Stimulated activated CD8-positive, alpha-beta memory T cell treated with anti-CD3 and anti-CD28 coated beads, Interleukin-7, amount 100 ng/mL, for 48 hours (primary cell): ENCODE measurements at places on chromosomes 4 and X.

- no peak for DNase-seq
Observed at GRCh38 chr4:2159931-2160330, 82.0 kb downstream of the HAUS3 start.

DNA sequence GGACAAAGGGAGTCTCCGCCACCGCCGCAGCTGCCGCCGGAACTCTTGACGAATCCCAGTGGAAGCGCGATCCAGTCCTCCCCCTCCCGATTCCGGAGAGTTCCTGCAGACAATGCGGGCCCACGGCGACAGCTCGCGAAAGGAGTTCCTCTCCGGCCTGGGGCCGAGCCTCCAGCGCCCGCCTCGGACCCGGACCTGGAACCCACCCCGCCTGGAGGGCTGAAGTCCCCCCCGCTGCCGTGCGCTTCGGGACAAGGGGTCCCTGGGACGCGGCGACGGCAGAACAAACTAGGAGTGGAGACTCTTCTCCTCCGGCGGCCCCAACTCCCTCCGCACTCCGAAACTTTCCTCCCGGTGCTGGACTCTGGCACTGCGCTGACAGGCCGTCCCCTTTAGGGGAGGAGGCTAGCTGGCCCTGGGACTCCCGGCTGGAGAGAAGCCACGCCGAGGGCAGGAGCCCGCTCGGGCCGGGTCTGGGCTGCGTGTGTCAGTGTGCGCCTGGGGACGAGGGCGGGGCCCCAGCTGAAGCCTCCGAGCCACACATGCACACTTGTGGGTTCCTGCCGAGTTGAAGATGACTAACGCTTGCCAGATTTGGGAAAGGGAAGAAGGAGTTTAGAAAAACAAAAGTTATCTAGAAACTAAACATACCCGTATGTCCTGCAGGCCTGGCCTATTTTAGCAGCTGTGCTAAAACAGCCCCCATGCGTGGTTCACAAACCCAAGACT is at the start of gene ANTXR2:
TSS of gene ANTXR2 (minus strand) at position 486 of the 729 bp plus-strand sequence. CDS start 669 bp downstream, outside the sequence.
- no peak for DNase-seq

DNA sequence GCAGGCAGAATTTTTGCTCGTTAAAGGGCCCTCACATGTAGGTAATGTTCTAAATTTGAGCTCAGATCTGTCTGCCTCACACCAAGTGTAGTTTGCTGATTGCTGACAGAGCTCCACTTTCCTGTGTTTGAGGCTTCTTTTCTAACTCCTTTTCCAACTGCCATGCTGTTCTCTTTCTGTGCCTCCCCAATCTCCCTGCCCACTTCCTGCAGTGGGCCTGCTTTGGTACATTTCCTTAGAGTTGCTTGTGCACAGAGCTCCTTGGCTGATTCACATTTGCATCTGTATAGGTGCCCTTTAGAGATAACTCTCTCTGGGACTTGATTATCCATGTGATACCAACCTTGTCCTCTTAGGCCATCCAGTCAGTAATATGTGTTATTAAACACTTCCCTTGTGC is 4.5 kb downstream of the MED28 start:
- DNase-seq: no peak

- DNase-seq: no peak
Observed at GRCh38 chr4:165209796-165210195, 2.4 kb downstream of the KLHL2 start.

GRCh38 chrX:150094375-150094774 is 156.1 kb upstream of the EOLA2 start:
- DNase-seq: no peak

GRCh38 chrX:66676413-66676812 is 37.5 kb upstream of the EDA2R start:
- no peak for DNase-seq

GRCh38 chr4:26609868-26610267 is 26.0 kb downstream of the TBC1D19 start:
- DNase-seq: no peak

- DNase-seq: no peak
Observed at GRCh38 chrX:64805683-64806082, 170.6 kb downstream of the ZC4H2 start.

DNA sequence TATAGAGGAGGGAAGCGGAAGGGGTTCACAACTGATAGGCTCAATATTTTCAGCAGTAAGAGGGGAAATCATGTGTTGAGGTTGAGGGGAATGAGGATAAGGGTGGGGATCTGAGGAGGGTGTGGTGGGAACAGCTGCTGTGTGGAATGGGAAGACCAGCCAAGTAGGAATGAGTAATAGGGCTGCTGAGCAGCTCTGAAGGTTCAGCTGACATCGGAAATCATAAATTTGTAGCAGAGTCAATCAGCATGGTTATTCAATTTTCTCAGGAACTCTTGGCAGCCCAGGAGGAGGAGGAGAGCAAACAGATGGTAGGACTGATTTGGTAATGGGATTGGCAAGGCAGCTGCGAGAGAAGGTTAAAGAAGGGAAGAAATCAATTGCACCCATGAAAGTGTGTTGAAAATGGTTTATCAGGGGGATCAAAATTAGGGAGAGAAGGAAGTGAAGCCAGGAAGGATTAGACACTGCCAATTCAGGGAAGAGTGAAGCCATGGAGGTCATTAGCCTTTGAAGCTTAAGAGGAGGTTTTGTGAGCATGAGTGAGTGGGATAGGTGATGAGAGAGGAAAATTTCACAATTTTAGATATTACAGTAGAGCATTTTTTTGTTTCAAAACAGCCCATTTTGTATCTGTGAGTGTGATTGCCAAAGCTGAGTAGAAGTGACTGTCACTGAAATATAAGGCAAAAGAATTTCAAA is 82.6 kb downstream of the PCDH7 start:
- DNase-seq: no peak

DNA sequence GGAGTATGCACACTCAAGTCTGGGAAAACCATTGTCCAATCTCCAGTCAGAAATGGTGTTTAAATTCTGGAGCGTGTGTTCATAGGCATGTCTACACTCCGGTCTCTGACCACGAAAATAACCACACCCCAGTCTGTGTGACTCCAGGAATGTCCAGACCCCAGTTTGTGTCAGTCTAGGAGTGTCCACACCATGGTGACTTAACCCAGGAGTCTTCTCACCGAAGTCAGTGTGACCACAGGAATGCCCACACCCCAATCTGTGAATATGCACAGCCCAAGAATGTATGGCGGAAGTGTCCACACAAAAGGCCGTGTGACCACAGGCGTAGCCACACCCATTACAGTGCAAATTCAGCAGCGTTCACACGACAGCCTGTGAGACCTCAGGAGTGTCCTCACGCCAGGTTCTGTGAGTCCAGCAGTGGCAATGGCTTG is 11.4 kb downstream of the FTSJ1 start:
- no peak for DNase-seq

DNA sequence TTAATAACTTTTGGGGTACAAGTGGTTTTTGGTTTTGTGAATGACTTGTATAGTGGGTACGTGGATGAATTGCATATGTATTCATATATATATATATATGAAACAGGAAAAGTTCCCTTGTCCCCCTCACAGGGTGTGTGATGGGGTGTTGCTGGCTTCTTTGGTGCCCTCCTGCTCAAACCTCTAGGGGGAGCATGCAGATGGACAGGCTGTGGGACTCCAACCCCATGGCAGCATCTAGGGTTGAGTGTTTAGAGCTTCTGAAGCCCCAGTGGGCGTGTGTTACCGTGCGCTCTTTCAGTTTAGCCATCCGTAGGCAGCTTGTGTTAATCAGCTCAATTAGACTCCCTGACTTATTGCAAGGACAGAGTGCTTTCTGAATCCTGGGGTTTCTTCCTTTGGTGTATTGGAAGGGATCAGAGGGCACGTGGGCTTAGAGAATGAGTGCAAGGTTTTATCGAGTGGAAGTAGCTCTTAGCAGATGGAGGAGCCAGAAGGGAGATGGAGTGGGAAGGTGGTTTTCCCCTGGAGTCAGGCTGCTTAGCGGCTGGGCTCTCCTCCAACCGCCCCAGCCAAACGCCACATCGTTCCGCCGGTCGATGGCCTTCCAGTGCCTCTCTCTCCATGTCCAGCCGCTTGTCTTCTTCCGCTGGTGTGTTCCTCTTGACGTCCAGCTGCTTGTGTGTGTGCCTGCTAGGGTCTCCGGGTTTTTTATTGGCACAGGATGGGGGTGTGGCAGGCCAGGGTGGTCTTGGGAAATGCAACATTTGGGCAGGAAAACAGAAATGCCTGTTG is 674.4 kb upstream of the LCORL start:
- no peak for DNase-seq

- DNase-seq: no peak
Observed at GRCh38 chr4:98851806-98852205, 77.1 kb downstream of the EIF4E start.

- DNase-seq: no peak
Observed at GRCh38 chr4:70425306-70425705, 27.6 kb downstream of the OPRPN start.

GRCh38 chr4:84690481-84690880 is 107.6 kb downstream of the CDS1 start:
- no peak for DNase-seq

GRCh38 chr4:6777636-6778281 is 4.8 kb upstream of the KIAA0232 start:
- no peak for DNase-seq

- DNase-seq: no peak
Observed at GRCh38 chr4:38082021-38082420, 121.8 kb downstream of the PTTG2 start.

DNA sequence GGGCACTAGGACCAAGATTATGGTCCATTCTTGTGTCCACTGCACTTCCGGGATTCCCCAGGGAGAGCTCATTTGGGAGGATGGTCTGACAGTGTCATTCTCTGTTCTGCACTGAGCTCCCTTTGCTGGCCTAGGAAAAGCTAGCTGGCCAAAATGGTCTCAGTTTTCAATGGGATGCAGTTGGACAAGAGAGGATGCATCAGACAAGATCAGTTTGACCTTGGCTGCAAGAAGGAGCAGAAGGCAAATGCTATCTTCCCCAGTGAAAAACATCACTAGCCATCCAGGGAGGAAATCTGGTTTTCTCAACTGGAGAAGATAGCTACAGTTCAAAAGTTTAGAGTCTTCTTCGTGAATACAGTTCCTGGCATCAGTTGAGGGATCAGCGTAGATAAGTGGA is 221.1 kb downstream of the PTTG2 start:
- no peak for DNase-seq

- no peak for DNase-seq
Observed at GRCh38 chr4:36394352-36394903, 113.0 kb downstream of the DTHD1 start.

DNA sequence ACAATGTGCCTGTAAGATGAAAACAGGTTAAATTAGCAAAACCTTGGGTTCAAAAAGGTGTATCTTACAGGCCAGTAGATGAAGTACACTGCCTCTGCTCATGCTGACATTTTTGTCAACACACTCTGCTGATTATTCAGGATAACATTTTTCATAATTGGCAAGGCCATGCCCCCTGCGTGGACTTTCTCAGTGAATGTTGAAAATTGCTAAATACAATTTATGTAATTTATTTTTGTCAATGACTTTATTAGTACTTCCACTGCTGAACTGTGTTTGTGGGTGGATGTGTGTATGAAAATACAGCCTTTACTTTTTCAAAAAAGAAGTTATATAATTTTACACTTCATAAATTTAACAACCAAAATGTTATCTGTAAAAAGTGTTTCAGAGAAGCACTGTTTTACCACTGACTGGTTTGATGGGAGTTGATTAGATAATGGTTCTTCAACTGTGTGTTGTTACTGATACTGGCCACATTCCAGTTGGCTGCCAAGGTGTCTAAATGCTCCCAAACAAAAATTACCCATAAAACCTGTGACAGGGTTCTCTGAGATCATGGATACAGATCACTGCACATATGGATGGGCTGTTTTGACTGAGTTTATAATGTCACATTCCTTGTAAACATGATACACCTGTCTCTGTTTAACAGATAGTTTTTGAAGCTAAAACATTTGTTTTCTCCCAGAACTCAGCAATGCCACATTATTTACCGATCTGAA is 151.9 kb upstream of the SLC7A11 start:
- no peak for DNase-seq

DNA sequence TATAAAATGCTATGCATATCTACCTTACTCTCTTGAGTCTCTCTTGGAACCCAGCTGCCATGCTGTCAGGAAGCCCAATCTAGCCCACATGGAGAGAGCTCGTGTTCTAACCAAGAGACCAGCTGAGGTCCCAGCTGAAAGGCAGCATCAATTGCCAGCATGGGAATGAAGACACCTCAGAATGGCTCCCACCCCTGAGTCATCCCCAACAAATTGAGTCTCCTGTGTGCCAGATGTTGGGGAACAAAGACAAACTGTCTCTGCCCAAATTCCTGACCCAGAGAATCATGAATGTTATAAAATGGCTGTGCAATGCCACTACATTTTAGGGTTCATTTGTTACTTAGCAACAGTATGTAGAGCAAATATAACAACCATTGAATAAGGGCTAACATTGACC is 105.2 kb upstream of the STX18 start:
- DNase-seq: no peak

DNA sequence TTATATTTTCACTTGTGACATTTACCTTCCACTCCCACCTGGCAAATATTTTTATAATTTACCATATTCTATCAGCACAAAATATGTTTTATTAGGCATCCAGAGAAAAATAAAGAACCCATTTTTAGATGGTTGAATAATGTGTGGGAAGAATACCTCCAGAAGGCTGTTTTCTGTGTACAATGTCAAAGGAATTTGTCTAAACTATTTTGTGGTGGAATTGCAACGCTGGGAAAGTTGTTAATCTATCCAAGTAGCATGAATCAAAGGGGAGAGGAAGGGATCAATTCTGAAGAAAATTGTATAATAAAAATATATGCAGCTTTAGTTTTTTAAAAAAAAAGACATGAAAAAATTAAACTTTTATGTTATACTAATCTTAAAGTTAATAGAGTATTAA is 706.5 kb downstream of the FSTL5 start:
- DNase-seq: no peak

- no peak for DNase-seq
Observed at GRCh38 chr4:150931796-150932195, 83.3 kb downstream of the LRBA start.

GRCh38 chrX:150546711-150547153 is 21.7 kb upstream of the MTM1 start:
- no peak for DNase-seq
